A673 (cell line): ENCODE measurements at places on chromosomes 1 and 21.
A peak's percentile ranks its signal among the peaks of the same experiment; 100 is the strongest.

DNA sequence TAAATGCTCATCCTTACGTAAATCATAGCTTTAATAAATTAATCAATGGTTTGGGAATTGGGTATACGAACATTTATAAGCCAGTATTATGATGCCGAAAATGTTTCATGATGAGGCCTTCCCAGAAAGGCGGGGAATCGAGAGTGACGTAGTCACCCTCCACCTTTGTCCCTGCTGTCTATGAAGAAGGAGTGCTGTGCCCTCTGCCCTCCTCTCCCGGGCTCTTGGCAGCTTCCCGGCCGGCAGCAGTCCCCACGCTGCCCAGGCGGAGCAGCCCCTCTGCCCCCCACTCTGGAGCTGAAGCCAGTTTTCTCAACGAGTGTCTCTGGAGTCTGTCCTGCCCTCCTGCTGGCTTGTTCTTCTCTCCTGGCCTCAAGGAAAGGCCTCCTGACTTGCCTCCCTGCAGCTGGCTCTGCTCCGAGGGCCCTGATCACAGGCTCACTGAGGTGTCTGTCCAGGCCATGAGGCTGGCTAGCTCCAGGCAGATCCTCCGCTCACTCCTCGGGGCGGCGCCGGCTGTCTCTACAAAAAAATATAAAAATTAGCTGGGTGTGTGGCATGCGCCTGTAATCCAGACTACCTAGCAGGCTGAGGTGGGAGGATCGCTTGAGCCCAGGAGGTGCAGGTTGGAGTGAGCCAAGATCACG, 150.7 kb upstream of the COL6A1 start:
- no peak for DNase-seq

DNA sequence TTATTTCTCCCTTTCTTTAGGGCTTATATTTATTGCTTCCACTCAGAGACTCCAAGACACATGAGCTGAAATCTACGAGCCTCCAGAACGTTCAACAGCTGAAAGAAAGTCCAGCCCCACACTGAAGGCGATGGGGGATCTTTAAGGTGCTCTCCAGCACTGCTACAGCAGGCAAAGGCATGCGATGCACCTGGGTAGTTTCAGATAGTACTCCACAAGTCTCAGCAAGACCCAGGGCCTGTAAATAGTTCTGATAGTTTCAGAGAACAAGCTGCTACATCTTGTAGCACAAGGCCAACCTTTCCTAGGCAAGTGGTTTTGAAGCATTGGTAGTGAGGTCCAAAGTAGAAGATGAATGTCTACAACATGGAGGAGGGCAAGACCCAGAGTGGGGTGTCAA, 2.2 kb upstream of the HSD3B1 start:
- DNase-seq = no peak

GRCh38 chr21:24188506-24188905, 1418.8 kb downstream of the MRPL39 start:
- DNase-seq = no peak

- no peak for DNase-seq
Observed at GRCh38 chr1:241787691-241788090, 60.3 kb upstream of the EXO1 start.

DNA sequence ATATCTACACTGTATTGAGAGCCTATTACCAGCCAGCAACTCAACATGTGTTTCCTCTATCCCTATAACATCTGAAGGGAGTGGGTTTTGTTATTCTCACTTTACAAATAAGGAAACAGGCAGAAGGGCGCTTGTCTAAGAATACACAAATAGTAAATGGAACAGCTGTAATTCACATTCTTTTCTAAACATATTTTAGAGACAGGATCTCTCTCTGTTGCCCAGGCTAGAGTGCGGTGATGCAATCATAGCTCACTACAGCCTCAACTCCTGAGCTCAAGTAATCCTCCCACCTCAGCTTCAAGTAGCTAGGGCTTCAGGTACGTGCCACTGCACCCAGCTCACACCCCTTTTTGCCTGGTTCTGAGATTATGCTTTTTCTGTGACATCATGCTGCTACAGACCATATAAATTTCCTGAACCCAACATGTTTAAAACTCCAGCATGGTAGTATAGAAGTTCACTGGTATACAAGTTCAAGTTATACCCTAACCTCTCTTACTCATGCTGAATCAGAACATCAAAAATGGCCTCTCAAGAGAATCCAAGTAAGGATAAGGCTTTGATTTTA, 8.6 kb upstream of the TACSTD2 start:
- DNase-seq = no peak

DNA sequence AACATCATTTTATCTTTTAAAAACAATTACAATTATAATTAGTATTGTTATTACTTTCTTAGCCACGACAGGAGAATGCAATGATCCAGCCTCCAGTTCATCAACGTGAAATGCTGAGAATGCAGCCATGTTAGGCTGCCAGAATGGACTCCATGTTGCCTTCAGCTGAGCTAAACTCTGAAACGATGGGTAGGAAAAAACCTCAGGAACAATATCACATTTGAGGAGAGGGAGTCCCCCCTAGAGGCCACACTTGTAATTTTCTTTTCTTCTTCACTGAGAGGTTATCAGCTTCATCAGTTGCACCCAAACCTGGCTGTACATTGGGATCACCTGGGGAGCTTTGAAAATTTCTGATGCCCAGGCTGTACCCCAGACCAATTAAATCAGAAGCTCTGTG, 34.6 kb upstream of the DNAH14 start:
- peak; percentile 44 for DNase-seq

- DNase-seq = peak; percentile 51
Observed at GRCh38 chr1:230145505-230145899, 78.5 kb downstream of the GALNT2 start.

DNA sequence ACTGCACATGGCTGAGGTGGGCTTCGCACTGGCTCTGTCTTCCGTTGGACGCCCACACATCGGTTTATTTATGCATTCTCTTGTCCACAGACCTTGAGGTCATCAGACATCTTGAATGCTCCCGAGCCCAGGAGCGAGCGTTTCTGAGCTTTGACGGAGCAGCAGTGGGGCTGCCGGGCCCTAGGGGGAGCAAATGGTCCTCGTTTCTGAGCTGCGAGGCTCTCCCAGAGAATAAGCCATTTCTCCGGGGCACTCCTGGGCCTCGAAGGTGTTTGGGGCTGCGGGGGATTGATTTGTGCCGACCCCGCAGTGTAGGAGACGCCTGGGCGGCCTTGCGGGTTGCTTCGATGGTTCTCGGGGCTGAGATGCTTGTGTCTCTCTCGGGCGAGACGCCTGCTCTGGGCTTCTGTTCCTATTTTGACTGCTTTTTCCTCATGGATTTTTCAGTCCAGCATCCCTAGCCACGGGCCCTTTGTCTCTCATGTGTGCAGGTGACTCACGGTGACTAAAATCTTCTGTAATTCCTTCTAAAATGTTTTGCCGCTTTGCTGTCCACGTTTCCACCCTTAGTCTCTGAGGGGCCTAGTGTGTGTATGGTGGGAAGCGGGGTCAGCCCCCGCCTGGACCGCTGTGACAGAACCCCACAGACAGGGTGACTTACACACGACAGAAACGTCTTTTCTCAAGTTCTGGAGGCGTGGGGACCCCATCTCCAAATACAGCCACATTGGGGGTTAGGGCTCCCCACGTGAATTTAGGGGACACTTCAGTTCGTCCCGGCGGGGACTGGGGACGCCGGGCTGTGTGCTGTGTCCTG, 62.1 kb downstream of the FAAP20 start:
- DNase-seq = peak; percentile 58

DNA sequence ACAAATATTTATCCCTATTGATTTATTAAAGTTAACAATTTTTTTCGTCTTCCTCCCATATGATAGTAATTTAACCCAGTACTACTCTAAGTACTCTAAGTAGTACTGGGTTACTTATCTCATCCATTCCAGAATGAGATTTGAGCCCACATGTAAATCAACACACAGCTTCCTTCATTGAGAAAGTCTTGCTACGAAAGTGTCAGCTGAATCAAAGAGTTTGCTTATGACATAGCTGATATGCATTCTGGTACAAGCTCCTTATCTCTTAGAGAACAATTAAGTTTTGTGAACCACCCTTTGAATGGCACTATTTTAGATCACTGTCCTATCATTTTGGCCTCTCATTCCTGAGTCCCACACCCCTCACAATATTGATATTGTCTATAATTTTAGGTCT, 2.4 kb upstream of the SLC44A3 start:
- no peak for DNase-seq

- DNase-seq = peak; percentile 18
Observed at GRCh38 chr1:31239653-31240241, at the start of gene NKAIN1. Gene NKAIN1 (minus strand): TSS chr1:31239887. CDS start chr1:31239547, 340 bp downstream.

DNA sequence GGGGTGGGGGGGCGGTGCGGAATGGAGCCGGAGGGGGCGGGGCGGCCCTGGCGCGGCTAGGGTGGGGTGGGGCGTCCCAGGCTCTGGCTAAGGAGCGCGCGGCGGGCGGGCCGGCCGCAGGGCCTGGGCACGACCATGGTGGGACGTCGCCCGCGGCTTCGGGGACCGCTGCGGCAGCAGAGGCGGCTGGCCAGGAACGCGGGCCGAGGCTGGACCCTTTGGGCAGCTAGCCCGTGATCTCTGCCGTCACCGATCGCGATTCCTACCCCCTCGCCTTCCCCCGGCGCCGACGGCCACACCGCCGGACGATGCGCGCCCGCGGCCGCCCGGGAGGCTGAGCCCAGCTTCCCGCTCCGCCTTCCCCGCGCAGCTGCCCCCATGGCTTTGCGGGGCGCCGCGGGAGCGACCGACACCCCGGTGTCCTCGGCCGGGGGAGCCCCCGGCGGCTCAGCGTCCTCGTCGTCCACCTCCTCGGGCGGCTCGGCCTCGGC, at the start of gene MAP3K21:
TSS of gene MAP3K21 (plus strand) at position 74 of the 491 bp plus-strand sequence. CDS start at position 379, 305 bp downstream.
- peak; percentile 6 for DNase-seq

DNA sequence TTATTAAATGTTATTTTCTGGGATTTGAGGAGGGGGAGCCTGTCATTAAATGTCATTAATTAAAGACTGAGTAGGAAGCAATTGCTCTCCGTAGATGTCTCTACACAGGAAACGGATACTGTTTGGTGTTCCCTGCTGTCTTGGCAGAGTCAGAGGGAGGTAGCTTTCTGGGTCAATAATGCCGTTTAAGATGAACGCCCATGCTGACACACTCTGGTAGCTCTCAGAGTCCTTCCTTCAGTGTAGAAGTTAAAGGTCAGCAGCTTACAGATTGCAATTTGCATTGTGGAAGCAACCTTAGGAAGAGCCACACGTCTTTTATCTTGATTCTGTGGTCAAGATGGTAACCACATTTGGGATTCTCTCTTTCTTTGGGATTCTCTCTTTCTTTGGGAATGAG, 257.5 kb downstream of the KIF26B start:
- DNase-seq = no peak
